HepG2 (cell line): ENCODE measurements at places on chromosomes 5 and 9.

DNA sequence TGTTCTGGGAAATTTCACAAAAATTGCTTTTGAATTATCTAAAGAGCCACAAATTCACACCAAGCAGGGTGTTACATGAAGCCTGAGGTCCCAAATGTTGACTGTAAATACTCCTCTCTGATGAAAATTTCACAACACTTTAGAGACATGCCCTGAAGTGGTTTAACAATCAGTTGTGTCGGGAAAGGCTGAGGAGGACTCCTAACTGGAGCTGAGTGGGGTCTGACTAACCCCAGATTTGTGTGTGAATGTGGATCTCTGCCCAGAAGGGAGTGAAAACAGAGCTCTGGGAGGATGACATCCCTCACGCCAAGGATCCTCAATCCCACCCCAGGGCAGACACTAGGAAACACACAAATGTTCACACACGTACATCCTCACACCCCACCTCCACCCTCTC, 31.1 kb upstream of the GRXCR2 start:
- DNase-seq, result no peak

GRCh38 chr5:96087939-96088338, 126.3 kb upstream of the ELL2 start:
- no peak for DNase-seq

- no peak for DNase-seq
Measured at GRCh38 chr9:73009649-73010288, 56.9 kb upstream of the ALDH1A1 start.

GRCh38 chr5:57538341-57538955, 55.8 kb upstream of the ACTBL2 start:
- no peak for DNase-seq

- no peak for DNase-seq
Measured at GRCh38 chr9:20694248-20694647, 10.2 kb downstream of the FOCAD start.

DNA sequence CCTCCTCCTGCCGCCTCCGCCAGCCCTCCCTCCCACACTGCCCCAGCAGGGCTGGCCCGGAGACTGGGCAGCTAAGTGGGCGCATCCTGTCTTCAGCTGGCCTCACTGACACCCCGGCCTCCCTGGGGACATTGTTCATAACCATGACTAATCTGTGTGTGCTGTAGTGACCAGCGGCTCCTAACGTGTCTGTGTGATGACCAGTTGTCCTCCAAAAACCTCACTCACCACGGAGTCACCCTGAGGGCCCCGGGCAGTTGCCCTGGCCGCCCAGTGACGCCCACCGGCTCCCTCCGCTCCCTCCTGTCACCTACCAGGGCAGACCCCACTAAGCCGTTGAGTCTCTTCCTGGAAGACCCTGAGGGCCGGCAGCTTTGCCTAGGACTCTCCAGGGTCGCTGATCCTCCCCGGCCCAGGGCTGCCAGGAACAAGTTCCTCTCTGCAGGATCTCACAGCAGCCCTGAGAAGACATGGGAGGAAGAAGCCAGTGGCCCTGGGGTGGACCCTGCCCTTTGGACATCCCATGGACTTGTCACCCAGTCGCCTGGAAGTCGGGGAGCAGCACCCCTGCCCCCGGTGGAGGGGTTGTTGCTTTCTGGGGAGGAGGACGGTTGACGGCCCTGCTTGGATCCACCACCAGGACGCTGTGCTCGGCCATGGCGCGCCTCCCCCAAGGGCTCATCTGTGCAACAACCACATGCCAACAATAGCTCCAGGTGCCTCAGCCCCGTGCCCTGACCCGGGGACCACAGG, 110.2 kb upstream of the LMX1B start:
- DNase-seq, result no peak

GRCh38 chr5:160354666-160355065, 15.8 kb downstream of the C1QTNF2 start:
- no peak for DNase-seq

DNA sequence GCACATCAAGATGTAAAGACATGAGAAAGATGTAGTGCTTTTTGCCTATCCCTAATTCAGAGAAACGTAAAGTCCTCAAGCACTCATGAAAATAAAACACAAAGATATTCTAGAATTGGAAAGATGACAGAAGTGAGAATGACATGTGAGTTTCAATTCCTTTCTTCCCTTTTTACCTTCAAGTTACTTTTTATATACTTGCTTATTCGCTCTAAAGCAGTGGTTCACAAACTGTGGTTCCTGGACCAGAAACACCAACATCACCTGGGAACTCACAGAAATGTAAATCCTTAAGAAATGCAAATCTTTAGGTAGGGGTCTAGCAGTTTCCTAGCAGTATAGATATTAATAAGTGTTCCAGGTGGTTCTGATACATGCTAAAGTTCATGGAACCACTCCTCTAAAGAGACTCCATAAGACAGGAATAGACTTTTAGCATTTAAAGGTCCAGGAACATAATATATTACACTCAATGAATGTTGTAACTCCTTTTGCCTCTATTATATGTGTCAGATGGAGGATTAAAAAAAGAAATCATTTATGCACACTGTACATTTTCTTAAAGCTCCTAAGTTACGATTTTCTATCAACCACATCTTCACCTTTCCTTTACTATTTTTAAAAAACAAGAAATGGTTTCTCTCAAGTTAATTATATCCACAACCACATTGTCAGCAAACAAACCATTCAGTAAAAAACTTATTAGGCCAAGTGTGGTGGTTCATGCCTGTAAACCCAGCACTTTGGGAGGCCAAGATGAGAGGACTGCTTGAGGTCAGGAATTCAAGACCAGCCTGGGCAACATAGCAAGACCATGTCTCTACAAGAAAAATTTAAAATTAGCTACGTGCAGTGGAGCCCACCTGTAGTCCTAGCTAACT, 39.9 kb downstream of the ERP44 start:
- no peak for DNase-seq

DNA sequence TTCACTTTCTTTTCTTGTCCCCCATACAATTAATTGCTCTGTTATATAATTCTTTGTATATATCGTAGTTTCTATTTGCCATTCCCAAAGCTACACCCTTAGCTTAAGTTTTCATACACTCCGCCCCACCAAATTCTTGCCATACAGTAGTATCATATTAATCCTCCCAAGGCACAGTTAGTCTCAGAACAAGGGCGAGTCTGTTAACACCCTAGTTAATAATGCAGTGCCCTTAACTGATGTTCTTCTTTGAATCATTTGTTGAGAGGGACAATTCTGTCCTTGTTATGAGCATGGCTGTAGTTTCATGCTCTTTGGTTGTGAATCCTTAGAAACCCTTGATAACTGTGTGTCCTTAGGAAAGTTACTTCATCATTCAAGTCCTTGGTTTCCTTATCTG, 206.2 kb downstream of the CFAP90 start:
- no peak for DNase-seq
